ENCODE measurements at places on chromosomes 1 and 21.

DNA sequence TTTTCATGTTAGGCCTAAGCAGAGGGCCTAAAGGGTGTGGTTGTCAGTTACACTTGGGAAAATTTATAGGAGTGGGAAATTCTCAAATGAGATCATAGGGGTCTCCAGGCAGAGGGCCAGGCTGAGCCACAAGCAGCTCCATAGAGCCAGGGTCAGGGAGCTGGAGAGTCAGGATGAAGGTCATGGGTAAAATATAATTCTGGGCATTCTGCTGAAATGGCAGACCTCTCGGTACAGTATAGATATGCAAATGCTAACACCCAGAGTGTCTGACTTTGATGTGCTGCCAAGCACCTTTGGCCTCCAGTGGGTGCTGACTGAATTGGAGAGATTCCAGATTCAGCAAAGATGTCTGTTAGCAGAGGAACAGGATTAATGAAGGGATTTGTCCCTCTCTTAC is 40.1 kb downstream of the DNM3 start:
- peak; percentile 28 for DNase-seq

DNA sequence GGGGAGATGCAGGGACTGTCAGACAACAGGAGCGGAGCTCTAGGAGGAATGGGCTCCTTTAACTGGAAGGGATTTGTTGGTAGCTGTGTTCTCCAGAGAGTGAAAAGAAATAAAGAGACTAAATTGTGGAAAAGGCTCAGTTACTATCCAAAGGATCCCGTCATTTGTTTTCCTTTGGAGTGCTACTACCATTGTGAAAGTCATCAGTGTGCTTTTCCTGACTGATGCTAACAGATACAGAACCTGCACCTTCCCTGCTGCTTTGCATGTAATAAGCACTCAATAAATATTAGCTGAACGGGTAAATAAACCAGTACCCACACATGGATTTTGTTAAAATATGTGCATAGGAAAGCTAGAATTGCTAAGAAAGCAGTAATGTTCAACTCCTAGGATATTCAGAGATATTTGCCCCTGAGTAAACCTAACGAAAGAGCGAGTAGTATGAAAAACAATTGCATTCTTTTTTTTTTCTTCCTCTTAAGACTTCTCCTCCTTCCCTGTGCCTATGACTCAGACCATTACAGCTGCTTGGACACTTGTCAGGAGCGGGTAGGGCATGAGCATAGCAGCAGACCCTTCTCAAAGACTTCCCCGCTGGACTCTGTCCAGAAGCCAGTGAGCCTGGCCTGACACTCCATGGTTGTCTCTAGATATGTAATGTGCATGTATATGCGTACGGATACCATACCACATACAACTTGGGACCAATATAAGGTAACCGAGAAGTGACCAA is 41.7 kb downstream of the PTGFRN start:
- DNase-seq = no peak

DNA sequence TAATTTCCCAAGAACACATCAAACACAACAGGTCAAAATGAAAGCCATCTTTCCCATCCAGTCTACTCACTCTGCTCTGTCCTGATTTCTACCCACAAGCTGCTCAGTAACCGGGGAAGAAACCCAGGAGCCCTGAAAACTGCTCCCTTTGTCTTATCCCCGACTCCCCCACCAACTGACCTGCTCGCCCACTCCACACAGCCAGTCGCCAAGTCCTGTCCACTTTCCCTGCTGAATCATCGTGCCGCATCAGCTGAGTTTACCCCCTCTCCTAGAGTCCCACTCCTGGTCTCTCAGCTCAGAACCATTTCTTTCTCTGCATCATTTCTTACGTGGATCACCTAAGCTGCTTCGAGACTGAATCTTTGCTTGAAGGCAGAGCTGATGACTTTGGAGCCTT is 11.2 kb upstream of the RCAN1 start:
- no peak for DNase-seq

- DNase-seq = no peak
These were observed 726.5 kb upstream of the ADAMTS5 start for GRCh38 chr21:27693376-27693775.

- no peak for DNase-seq
These were observed 1.4 kb upstream of the SLC5A9 start for GRCh38 chr1:48221122-48221521.

DNA sequence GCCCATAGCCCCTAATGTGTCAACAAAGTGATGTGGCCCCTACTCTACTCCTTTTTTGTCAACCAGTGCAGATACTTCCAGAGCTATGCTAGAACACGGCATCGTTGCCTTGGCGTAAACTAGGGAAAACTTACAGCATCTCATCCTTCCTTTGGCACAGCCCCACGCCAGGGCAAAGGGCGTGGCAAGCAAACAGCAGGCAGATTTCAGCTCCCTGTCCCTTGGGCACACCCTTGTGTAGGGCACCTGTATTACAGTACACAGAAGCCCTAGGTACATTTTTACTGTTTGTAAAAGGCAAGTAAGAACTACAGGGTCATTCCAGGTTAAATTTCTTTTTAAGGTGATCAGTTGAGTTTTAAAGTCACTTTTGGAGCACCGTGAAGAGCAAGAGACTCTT is 29.3 kb downstream of the PRDX6 start:
- peak; percentile 56 for DNase-seq

- no peak for DNase-seq
These were observed 9.0 kb upstream of the RPTN start for GRCh38 chr1:152167835-152168534.

GRCh38 chr1:151156515-151156819 is at the start of gene TNFAIP8L2:
Gene TNFAIP8L2 (plus strand): TSS chr1:151156649. CDS start chr1:151158698, 2,049 bp downstream.
- peak; percentile 54 for DNase-seq

Measured in stomach (tissue), 19 donors.